ENCODE measurements at places on chromosomes 11 and 22.

DNA sequence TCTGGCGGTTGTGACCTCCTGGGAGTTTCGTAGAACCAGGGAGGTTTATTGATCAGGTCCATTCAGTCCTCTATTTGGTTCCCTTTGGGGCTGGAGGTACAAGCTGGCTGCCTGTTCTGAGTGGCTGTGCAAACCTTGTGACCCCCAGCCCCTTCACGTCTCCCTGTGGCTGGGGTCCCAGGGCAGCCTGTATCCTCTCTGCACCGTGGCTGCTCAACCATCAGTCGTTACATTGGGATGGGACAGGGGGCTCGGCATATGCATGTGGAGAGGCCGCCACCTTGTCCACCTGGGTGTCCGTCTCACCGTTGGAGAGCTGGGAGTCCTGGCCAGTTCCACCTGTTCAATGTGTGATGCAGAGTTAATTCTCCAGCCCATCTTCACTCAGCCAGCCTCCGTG is 195.7 kb downstream of the TBC1D22A start:
- DNase-seq: no peak
- no peaks in the 10 kb centered on the region for H3K27me3 ChIP-seq
- peaks cover 7% of the 10 kb centered on the region for H3K4me1 ChIP-seq
- no peak overlapping the region for H3K4me3 ChIP-seq

DNA sequence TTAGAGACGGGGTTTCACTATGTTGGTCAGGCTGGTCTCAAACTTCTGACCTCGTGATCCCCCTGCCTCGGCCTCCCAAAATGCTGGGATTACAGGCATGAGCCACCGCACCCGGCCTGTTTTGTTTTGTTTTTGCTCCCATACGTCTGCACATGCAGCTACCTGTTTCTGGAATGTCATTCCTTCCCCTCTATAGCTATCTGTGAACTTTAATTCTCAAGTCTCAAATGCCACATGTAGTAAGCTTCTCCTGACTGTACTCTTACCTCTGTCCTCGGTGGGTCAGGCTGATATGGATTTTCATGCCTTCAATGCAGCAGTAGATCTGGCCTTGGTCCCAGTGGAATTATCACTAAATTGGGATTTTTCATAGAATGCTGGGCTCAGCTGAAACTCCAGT is 12.4 kb upstream of the SWAP70 start:
- H3K4me1 ChIP-seq: no peaks in the 10 kb centered on the region
- H3K27ac ChIP-seq: no peak overlapping the region
- H3K36me3 ChIP-seq: peaks cover 2% of the 10 kb centered on the region
- no peak overlapping the region for H3K4me3 ChIP-seq

DNA sequence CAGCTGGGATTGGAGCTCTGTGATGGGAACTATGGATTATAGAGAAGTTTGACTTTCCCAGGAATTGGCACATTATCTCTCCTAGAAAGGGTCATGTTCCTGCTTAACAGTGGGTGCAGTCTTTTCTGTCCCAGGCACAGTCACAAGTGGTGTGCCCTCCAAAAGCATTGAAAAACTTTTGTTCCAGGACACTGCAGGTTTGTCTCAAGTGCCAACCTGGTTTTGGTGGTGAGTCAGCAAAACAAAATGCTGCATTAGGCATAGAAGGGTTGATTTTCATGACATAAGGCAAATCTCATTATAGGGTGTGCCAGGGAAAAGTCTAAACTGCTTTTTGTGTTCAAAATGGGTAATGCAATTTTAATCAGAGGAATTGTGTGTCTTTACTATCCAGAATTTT is 4.9 kb downstream of the HTATIP2 start:
- no peak overlapping the region for H3K4me3 ChIP-seq
- H3K36me3 ChIP-seq: peaks cover 41% of the 10 kb centered on the region
- peaks cover 33% of the 10 kb centered on the region for H3K4me1 ChIP-seq
- H3K27me3 ChIP-seq: no peaks in the 10 kb centered on the region
- no peak for DNase-seq

GRCh38 chr22:18048441-18048898 is 24.1 kb upstream of the MICAL3 start:
- H3K27ac ChIP-seq: no peak overlapping the region
- no peak overlapping the region for H3K4me3 ChIP-seq
- no peak for DNase-seq
- no peaks in the 10 kb centered on the region for H3K4me1 ChIP-seq
- peaks cover 9% of the 10 kb centered on the region for H3K27me3 ChIP-seq
- no peaks in the 10 kb centered on the region for H3K36me3 ChIP-seq

DNA sequence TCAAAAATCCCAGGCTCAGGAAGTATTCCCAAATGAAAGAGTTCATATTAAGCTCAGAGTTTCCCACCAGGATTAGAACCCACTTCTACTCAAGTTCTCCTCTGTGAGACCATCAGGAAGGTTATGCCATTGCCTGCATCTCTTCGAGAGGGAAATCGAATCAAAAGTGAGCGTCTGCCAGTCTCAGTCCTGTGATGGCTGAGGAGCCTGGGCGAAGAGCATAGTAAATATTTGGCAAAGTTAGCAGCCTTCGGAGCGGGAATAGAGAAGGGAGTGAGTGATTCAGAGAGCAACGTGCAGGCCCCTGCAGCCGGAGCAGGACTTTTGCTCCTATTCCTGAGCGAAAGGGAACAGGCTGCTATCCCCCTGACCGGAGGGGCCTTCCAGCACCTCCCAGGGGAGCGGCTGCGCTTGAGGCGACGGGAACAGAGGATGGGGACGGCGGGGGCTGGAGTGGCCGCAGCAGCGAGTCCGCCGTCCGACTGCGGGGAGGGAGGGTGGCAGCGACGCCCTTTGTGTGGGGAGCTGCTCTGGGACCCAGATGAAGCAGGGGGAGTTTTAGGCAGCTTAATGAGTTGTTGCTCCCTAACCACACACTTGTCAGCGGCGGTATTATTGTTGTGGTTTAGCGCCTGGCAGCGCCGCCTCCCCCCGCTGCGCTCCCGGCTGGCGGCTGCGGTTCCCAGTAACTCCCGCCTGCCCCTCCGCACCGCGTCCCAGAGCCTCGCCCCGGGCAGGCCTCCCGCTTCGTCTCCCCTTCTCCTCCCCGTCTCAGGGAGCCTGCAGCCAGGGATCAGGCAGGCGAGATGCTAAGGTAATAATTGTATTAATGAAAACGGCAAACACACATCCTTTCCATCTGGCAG is 21.7 kb upstream of the NRGN start:
- DNase-seq: no peak
- peaks cover 52% of the 10 kb centered on the region for H3K27me3 ChIP-seq
- H3K27ac ChIP-seq: no peak overlapping the region
- peak overlapping the region; percentile 75 for H3K4me3 ChIP-seq

DNA sequence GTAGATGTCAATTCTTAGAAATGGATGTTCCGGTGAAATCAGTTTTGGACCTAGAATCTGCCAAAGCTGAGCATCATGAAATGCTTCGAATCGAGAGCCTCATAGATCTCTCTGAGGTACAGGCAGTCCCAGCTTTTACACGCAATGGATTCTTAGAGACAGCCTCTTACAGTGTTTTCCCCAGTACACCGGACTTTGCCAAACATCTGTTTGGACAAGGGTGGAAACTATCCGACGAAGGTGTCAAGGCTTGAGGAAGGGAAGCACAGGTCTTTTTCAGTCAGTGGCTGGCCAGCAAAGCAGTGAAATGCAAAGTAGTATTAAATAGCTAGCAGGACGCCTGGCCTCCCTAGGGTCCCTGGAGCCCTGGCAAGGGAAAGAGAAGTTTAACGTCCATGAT is 4.9 kb downstream of the GRK3 start:
- H3K4me1 ChIP-seq: peaks cover 47% of the 10 kb centered on the region
- no peak for DNase-seq
- no peaks in the 10 kb centered on the region for H3K27me3 ChIP-seq
- peaks cover 18% of the 10 kb centered on the region for H3K36me3 ChIP-seq

DNA sequence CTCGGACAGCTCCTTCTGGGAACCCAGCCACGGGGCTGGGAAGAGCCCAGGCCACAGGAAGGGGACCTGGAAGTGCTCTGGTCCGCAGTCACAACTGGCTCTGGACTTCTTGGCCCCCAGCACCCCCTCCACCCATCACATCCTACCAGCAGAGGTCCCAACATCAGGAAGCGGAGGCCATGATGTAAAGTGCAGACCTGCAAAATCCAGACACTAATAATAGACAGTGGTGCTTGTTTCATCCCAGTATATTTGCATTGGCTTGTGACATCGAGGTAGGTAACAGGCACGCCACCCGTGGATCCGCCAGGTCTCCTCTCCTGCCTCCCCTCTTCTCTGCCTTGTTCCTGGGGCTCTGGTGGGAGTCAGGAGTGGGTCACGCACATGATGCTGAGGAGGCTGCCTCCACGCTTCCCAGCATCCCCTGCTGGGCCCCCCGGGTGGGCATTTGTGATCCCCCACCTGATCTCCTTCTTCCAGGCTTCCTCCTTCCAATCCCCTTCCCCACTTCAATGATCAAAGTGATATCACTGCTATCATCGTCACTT is 1454.0 kb downstream of the BRD1 start:
- no peaks in the 10 kb centered on the region for H3K4me1 ChIP-seq
- DNase-seq: no peak
- peaks cover 7% of the 10 kb centered on the region for H3K27me3 ChIP-seq
- no peak overlapping the region for H3K4me3 ChIP-seq
- no peaks in the 10 kb centered on the region for H3K36me3 ChIP-seq

DNA sequence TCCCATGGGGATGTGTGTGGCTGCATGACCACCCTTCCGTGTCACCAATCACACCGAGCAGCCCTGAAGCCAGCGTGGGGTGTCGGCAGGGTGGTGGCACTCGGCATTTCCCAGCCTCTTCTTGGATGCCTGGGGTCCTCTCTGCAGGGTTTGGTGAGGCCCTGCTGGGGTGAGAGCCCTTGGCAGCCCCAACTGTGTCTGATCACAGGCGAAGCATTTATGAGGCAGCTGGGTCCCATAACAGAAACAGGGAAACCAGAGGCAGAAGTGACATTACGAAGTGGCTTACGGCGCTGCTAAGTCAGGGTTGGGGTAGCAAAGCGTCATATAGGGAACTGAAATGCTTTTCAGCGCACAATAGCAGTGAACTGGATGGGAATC is 92.3 kb upstream of the SEPTIN5 start:
- H3K27me3 ChIP-seq: no peaks in the 10 kb centered on the region
- H3K27ac ChIP-seq: no peak overlapping the region
- DNase-seq: no peak
- H3K36me3 ChIP-seq: no peaks in the 10 kb centered on the region
- no peak overlapping the region for H3K4me3 ChIP-seq

GRCh38 chr11:113871336-113871735 is 4.0 kb downstream of the USP28 start:
- peaks cover 40% of the 10 kb centered on the region for H3K4me1 ChIP-seq
- DNase-seq: no peak
- no peak overlapping the region for H3K4me3 ChIP-seq
- peaks cover 29% of the 10 kb centered on the region for H3K36me3 ChIP-seq
- no peaks in the 10 kb centered on the region for H3K27me3 ChIP-seq

DNA sequence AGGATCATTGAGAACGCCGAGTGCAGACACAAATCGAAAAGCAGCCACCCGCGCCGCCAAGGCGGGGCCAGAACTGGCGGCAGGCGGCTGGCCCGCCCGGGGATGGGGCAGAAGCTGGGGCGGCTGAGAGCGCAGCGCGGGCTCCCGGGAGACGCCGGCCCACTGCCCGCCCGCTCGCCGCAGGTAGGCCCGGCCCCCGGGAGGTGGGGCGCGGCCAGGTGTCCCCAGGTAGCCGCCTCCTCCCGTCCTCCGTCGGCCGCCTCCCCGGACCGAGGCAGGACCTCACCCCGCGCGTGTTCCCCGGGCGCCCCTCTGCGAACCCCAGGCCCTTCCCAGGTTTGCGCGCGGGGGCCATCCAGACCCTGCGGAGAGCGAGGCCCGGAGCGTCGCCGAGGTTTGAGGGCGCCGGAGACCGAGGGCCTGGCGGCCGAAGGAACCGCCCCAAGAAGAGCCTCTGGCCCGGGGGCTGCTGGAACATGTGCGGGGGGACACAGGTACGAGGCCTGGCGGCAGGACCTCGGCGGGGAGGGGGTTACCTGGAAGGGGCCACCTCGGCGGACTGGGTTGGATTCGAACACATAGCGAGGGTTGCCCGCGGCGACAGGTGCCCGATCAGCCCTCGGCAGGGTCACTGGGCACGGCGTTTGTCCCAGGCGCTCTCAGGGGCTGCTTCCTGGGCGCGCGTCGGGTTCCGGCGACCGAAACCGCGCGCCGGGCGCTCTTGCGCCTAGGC is at the start of gene PRRG4:
PRRG4 (plus strand) TSS at position 248 of the 733 bp plus-strand sequence. CDS start 603 bp downstream, outside the sequence.
- H3K4me3 ChIP-seq: peak within 1 kb of the TSS; percentile 93
- no peaks in the 10 kb centered on the region for H3K36me3 ChIP-seq
- peak within 1 kb of the TSS; percentile 76 for H3K27ac ChIP-seq
- H3K4me1 ChIP-seq: peaks cover 5% of the 10 kb centered on the region

GRCh38 chr22:39287076-39287725 is 32.2 kb downstream of the RPL3 start:
- H3K4me1 ChIP-seq: peaks cover 3% of the 10 kb centered on the region
- no peak overlapping the region for H3K4me3 ChIP-seq
- no peak for DNase-seq
- no peak overlapping the region for H3K27ac ChIP-seq
- H3K27me3 ChIP-seq: peaks cover 12% of the 10 kb centered on the region

GRCh38 chr11:131179836-131180235 is 190.6 kb upstream of the NTM start:
- DNase-seq: no peak
- H3K27me3 ChIP-seq: no peaks in the 10 kb centered on the region
- H3K4me3 ChIP-seq: no peak overlapping the region
- no peaks in the 10 kb centered on the region for H3K36me3 ChIP-seq
- H3K4me1 ChIP-seq: no peaks in the 10 kb centered on the region
- no peak overlapping the region for H3K27ac ChIP-seq

DNA sequence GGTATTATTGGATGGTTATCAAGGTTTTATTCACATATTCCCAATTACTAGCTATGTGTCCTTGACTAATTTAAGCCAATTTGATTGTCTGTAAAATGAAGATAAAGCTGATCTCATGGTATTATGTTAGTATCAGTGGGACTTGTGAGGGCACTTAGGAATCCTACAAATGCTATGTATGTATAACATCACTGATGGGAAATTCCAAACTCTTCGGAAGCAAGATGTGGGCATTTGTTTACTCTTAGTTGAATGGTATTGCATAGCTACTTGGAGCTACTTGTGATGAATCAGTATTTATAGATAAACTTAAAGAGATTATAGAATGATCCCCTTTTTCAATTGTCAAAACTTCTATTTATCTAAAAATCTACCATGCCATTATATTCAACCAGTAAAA is 239.9 kb downstream of the CNTN5 start:
- no peak overlapping the region for H3K4me3 ChIP-seq
- DNase-seq: no peak
- no peaks in the 10 kb centered on the region for H3K4me1 ChIP-seq
- no peaks in the 10 kb centered on the region for H3K36me3 ChIP-seq
- H3K27ac ChIP-seq: no peak overlapping the region

DNA sequence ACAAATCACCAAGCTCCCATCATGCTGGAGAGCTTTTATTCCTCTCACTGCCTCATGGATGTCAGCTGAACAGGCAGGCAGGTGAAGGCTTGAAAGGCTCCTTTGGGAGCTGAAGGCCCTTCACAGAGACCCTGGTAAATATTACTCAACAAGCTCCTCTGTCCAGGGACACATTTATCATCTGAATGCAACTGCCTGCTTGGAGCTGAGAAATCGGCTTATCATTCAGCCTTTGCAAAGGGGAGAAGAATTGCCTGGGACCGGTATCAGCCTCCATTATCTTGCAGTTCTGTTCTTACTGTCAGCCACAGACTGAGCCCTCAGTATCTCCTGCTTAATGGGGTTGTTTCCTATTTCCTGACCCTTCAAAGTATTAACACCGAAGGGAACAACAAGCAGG is 113.8 kb upstream of the PITPNB start:
- no peak overlapping the region for H3K27ac ChIP-seq
- peaks cover 2% of the 10 kb centered on the region for H3K4me1 ChIP-seq
- H3K27me3 ChIP-seq: peaks cover 11% of the 10 kb centered on the region
- peaks cover 2% of the 10 kb centered on the region for H3K36me3 ChIP-seq
- H3K4me3 ChIP-seq: no peak overlapping the region

- H3K36me3 ChIP-seq: no peaks in the 10 kb centered on the region
- H3K4me3 ChIP-seq: no peak overlapping the region
- DNase-seq: no peak
- no peaks in the 10 kb centered on the region for H3K4me1 ChIP-seq
- peaks cover 2% of the 10 kb centered on the region for H3K27me3 ChIP-seq
These were observed 29.0 kb downstream of the CSNK2A3 start for GRCh38 chr11:11324090-11324489.

Data from activated naive CD8-positive, alpha-beta T cell treated with anti-CD3 and anti-CD28 coated beads, Interleukin-2, amount 10 ng/mL, durations not matched to agents 7 days and 5 days (primary cell).